ENCODE measurements at places on chromosomes 11 and 22.
A peak's percentile ranks its signal among the peaks of the same experiment; 100 is the strongest.

GRCh38 chr22:49152127-49152938, 675.3 kb downstream of the BRD1 start:
- no peak for DNase-seq

DNA sequence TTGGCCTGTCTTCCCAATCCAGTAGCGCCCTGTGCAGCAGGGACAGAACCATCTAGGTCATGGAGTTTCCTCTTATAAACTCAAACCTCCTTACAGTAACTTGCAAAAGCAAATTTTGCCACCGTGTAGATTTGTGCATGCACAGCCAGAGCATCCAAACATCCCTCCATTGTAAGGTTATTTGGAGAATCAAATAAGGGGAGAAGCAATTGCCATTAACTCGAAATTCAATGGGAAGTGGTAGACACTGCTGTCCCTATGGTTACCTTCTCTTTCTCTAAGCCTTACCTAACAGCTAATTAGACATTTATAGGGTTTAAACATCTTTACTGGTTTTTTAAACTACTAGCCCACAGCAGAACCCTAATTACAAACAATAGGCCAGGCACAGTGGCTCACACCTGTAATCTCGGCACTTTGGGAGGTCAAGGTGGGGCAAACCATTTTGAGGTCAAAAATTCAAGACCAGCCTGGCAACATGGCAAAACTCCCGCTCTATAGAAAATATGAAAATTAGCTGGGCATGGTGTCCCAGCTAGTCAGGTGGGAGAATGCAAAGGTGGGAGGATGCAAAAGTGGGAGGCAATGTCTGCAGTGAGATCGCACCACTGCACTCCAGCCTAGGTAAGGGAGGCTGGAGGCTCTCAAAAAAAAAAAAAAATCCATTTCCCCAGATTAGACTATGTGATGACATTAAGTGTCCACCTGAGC, 6.6 kb downstream of the HSPA8 start:
- no peak for DNase-seq

- no peak for DNase-seq
Observed at GRCh38 chr11:65470433-65471049, 28.3 kb upstream of the MALAT1 start.

DNA sequence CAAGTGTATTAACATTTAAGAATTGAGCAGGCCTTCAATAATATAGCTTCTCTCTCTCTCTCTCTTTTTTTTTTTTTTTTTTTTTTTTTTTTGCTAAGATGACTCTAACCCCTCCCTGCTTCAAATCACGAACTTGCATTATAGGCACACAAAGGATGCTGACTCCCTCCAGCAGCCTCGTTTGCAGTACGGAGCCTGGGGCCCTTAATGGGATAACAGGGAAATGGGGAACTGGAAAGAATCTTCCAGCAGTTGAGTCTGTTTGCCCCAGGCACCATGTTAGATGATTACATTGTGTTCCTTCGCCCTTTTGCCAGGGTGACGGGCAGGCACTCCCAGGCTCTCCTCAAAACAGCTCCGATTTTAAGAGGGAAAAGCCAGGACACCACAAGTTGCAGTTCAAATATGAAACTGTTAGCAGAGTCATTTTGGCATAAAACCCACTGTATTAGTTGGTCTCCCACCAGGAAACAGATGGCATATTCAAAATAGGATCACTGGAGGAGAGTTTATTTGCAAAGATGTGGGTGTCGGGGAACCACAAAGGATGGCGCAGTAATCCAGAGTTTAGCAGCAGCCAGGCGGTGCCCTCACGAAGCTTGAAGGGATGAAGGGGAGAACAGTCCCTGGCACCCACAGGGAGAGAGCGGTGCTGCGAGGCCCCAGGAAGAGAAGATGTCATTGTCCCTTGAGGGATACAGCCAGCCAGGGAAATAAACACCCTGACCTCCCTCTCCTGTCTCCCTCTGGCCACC, 26.5 kb upstream of the TREH start:
- no peak for DNase-seq

GRCh38 chr11:12871788-12872321, 137.3 kb upstream of the RASSF10 start:
- no peak for DNase-seq

DNA sequence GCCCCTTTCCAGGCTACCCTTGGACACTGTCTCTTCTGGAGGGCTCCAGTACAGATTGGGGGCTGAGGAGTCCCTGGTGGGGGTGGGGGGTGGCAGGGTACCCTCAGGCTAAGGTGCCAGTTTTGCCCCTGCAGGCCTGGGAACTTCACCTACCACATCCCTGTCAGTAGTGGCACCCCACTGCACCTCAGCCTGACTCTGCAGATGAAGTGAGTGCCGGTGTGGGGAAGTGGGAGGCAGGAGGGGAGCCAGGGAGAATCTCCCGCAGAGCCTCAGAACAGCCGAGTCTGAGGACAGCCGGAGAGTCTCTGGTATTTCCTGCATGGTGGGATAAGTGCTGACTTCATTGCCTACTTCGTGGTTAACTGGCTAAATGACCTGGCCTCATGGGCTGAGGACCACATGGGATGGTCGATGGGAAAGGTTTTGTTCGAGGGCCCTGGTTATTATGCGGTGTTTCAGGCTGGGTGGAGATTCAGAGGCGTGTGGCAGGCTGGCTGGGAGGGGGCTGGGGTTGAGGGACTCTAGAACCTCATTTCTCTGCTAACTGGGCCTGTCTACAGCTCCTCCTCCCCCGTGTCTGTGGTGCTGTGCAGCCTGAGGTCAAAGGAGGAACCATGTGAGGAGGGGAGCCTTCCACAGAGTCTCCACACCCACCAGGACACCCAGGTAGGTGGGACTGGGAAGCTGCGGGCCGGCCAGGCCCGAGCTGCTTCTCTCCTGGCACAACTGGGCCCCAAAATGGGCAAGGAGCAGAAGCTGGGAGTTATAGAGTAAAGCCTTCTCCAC, 8.5 kb downstream of the TMEM258 start:
- no peak for DNase-seq

- peak; percentile 88 for DNase-seq
Observed at GRCh38 chr11:1335811-1336761, 26.7 kb upstream of the TOLLIP start.
